Activated CD4-positive, alpha-beta T cell treated with anti-CD3 and anti-CD28 coated beads for 24 hours (primary cell): ENCODE measurements at places on chromosomes 3 and 15.

DNA sequence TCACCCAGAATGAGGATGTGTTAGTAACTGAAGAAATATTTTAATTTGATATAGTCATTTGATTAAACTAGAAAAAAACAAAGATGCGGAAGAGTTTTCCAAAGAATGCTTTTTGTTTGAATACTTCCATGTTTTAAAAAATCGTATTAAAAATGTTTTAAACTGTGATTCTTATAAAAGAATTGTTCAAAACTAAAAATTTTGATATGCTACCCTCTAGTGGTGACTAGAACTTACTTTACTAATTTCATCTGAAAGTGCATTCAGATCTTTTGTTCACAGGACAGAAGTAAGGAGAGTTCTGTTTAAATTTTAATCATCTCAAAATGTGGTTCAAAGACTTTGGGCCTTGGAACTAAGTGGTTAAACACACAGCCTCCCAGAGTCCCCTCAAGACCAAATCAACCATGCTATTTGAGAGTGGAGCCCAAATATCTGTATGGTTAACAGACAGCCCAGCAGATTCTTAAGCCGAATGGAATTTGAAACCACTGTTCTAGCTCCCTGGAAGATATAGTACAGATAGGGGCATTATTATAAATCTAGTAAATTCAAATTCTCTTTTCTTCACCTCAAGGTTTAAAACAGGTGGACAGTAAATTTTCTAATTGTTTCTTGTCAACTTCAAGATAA, 45.2 kb upstream of the SYNPR start:
- DNase-seq: no peak

- DNase-seq: no peak
Observed at GRCh38 chr15:81859737-81860516, 185.9 kb downstream of the MEX3B start.

GRCh38 chr3:52347716-52348635, 31.9 kb downstream of the DNAH1 start:
- no peak for DNase-seq

DNA sequence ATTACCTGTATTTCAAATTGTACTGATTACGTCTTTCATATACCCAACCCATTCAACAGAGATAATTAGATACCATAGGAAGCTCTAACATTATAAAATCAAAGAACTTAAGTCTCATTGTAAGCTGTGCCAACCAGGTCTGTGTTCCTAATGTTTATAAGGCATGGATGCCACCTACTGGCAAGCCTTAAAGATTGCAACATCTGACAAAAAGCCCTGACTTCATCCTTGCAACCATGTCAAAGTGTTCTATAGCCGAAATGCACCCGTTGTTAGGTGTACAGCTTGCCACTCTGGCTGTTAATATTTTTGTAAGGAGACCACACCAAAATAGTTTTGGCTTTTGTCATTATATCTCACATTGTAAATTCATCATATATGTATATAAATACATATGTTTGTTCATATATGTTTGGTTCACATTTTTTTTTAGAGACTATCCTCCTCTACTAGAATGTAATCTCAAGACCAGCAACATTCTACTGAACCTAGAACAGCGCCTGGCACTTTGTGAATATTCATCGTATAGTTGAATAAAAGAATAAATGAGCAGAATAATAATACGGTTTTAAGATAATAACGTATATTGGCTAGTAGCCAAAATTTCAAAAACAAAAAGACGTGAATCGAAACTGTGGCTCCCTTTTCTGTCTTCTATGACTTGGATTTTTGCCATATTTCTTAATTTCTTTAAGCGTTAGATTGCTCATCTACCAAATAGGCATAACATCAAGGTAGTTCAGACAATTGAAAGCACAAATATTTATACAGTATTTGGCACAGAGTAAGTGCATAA, 258.1 kb downstream of the TBL1XR1 start:
- no peak for DNase-seq

DNA sequence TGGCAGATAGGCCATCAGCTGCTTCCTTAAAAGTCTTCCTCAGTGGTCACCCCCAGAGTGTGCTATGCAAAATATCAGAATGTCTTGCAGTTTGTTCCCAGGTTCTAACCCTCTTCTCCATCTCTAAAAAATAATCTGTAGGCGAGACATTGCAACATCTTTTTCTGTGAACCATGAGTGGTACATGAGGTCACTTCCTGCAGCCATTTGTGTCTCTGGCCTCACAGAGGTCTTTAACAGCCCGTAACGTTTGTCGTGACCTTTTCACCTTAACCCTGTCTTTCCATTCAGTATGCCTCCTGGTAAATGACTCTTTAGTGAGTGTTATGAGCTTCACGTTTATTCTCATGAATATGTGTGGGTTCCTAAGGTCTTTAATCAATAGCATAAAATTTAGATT, 145.4 kb downstream of the KLHL25 start:
- DNase-seq: no peak
